Activated CD4-positive, alpha-beta T cell treated with anti-CD3 and anti-CD28 coated beads, Interleukin-10, Interleukin-2, amounts not matched to agents 100 ng/mL and 50 ng/mL, durations not matched to agents 16 hours and 8 hours (primary cell): ENCODE measurements at places on chromosomes 11 and 22.

GRCh38 chr11:43072096-43072495, 239.7 kb upstream of the API5 start:
- no peak for DNase-seq

GRCh38 chr11:3645552-3645951, 624 bp downstream of the ART1 start:
- no peak for DNase-seq

GRCh38 chr11:116976941-116977570, 121.2 kb downstream of the SIK3 start:
- DNase-seq: no peak

GRCh38 chr11:35484435-35484834, 41.0 kb downstream of the PAMR1 start:
- DNase-seq: no peak

- DNase-seq: no peak
Observed at GRCh38 chr22:22835771-22836291, 51.8 kb upstream of the IGLL5 start.

DNA sequence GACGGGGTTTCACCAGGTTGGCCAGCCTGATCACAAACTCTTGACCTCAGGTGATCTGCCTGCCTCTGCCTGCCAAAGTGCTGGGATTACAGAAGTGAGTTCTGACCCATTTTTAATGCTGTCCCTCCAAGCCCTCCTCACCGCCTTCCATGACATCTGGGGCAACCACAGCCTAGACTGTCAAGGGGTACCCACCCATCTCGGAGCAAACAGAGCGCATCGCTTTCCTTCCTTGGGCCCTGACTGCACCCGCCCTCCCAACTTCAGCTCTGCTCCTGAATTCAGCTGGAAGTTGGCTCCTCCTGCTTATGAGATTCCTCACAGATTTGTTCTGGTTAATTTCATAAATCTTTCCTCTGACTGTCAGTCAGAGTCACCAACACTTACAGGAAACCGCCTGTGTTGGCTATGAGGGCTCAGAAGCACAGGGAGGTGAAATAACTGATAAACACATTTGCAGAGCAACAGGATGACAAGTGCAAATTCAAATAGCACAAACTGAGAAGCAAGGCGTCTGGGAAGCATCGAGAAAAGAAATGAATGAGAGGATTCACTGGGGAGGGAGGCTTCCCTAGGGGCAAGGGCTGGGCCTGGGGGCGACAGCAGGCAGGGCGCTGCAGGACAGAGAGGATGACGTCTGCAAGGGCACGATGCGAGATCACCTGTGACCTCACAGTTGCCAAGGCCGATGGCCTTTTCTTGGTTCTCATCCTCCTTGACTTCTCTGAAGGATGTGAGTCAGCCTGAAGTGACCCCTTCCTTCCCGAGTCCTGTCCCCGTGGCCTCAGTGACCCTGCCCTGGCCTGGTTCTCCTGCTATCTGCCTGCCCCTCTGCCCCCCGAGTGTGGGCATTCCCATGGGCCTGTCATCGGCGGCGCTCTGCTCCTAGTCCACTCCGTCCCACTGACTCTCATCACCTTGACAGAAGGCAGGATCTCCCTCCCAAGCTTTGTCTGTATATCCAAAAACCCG, 6.1 kb downstream of the IFT27 start:
- no peak for DNase-seq
